Neural crest cell (in vitro differentiated cells): ENCODE measurements at places on chromosomes 16 and 17.

- H3K36me3 ChIP-seq = no peaks in the 10 kb centered on the region
- no peak overlapping the region for H3K4me3 ChIP-seq
- DNase-seq = no peak
- peaks cover 4% of the 10 kb centered on the region for H3K4me1 ChIP-seq
- H3K27ac ChIP-seq = no peak overlapping the region
- peaks cover 2% of the 10 kb centered on the region for H3K27me3 ChIP-seq
Observed at GRCh38 chr16:85402910-85403692, 210.0 kb upstream of the GSE1 start.

GRCh38 chr16:50789757-50790156, 47.9 kb downstream of the CYLD start:
- no peaks in the 10 kb centered on the region for H3K27me3 ChIP-seq
- no peak for DNase-seq
- peaks cover 16% of the 10 kb centered on the region for H3K36me3 ChIP-seq
- H3K4me1 ChIP-seq = peaks cover 5% of the 10 kb centered on the region

DNA sequence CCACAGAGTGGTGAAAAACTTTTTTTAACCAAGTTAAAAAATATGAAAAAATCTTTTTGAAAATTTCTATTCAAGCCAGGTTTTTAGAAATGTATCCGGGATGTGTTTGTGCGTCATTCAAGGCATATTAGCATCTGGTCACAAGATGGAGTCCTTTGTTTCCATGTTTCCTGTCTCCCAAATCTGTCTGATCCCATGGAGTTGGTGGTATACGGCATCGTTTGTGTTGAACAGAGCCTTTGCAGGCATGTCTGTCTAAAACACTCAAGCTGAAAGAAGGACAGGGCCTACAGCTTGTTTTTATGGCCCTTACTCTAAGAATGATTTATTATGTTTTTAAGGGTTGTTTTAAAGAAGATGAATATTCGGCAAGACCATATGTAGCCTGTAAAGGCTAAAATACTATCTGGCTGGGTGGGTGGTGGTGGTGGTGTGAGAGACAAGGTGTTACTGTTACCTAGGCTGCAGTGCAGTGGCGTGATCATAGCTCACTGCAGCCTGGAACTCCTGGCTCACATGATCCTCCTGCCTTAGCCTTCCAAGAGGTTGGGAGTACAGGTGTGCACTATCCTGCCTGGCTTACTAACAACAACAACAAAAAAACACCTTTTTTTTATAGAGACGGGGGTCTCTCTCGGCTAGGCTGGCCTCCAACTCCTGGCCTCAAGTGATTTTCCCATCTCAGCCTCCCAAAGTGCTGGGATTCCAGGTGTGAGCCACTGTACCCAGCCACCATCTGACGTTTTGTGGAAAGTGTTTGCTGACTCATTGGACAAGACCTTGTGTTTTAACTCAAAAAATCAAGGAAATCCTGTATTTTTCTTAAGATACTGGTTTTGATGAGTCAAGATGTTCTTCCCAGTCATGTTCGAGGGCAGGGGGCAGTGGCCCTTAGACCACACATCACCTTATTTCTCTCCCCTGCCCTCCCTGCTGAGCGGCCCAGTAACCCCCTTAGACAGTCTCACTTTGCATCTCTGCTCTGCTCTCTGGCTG, 52.2 kb downstream of the NDE1 start:
- peak overlapping the region; percentile 35 for H3K27ac ChIP-seq
- H3K36me3 ChIP-seq = peaks cover 8% of the 10 kb centered on the region
- no peaks in the 10 kb centered on the region for H3K4me1 ChIP-seq
- H3K4me3 ChIP-seq = no peak overlapping the region

DNA sequence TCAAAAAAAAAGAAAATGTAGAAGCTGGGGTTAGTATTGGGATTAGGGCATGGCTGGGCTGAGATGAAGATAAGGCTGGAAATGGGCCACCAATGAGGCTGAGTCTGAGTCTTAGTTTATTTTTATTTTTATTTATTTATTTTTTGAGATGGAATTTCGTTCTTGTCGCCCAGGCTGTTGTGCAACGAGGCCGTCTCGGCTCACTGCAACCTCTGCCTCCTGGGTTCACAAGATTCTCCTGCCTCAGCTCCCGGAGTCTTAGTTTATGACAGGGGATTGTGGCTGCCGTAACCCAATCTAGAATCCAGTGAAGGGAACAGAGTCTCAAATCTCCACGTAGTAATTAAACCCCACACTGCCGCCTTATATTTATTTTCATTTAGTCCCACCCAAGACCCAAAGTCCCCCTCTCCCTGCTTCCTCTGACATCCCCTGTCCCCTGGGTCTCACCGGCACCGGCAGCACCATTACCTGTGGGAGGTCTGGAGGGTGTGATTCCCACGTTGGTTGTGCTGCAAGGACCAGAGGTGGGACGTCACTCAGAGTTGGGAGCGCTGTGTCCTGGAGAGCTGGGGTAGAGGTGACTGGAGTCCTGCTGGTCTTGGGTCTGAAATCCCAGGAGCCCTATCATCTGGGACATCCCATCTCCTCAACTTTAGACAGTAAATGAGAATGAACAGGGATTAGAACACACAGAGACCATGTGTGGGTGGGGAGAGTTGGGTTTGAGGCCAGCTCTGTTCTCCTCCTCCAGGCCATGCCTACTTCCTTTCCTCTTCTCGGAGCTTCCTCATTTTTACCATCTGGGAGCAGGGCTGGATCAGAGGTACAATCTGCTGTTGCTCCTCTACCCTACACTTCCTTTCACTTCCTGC, at the start of gene CLEC10A:
Gene CLEC10A (minus strand): TSS at position 671 of the 875 bp plus-strand sequence. CDS start 1,439 bp downstream, outside the sequence.
- H3K4me1 ChIP-seq = no peaks in the 10 kb centered on the region
- no peak within 1 kb of the TSS for H3K27ac ChIP-seq
- H3K27me3 ChIP-seq = no peaks in the 10 kb centered on the region
- H3K4me3 ChIP-seq = no peak within 1 kb of the TSS
- DNase-seq = no peak

- H3K36me3 ChIP-seq = no peaks in the 10 kb centered on the region
- peaks cover 57% of the 10 kb centered on the region for H3K27me3 ChIP-seq
- H3K27ac ChIP-seq = peak overlapping the region; percentile 4
- peak overlapping the region; percentile 35 for H3K4me3 ChIP-seq
- H3K4me1 ChIP-seq = peaks cover 78% of the 10 kb centered on the region
Observed at GRCh38 chr16:85566561-85567100, 46.5 kb upstream of the GSE1 start.

GRCh38 chr16:55655897-55656681, at the start of gene SLC6A2:
Gene SLC6A2 (plus strand): TSS chr16:55655988. CDS start chr16:55656695, 707 bp downstream.
- H3K27ac ChIP-seq = no peak within 1 kb of the TSS
- H3K36me3 ChIP-seq = no peaks in the 10 kb centered on the region
- H3K4me1 ChIP-seq = no peaks in the 10 kb centered on the region
- H3K27me3 ChIP-seq = peaks cover 56% of the 10 kb centered on the region
- DNase-seq = peak; percentile 18
- peak within 1 kb of the TSS; percentile 69 for H3K4me3 ChIP-seq

- DNase-seq = no peak
- H3K27me3 ChIP-seq = peaks cover 98% of the 10 kb centered on the region
- H3K27ac ChIP-seq = no peak overlapping the region
Observed at GRCh38 chr17:47851764-47852112, 775 bp upstream of the SP6 start.

- peaks cover 20% of the 10 kb centered on the region for H3K27me3 ChIP-seq
- no peaks in the 10 kb centered on the region for H3K36me3 ChIP-seq
- peaks cover 20% of the 10 kb centered on the region for H3K4me1 ChIP-seq
- no peak for DNase-seq
- H3K27ac ChIP-seq = no peak overlapping the region
Observed at GRCh38 chr17:1916963-1917715, 87.3 kb downstream of the RPA1 start.

DNA sequence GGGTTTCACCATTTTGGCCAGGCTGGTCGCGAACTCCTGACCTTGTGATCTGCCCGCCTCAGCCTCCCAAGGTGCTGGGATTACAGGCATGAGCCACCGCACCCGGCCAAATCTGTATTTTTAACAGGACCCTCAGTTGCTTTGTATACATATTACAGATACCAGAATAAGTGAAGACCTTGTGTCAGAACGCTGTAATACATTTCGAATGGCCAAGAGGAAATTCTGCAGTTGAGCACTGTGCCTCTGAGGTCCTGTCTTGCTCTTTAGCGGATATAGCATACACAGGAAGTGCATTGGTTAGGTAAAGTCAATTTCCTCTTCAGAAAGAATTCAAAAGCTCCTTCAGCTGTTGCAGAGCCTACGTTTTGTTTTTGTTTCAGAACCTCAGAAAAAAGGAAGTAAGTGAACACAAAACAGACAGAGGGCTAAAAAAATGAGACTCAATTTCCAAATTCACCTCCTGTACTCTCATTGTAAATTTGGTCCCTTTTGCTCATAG, 15.7 kb downstream of the CRLF3 start:
- H3K27me3 ChIP-seq = no peaks in the 10 kb centered on the region
- H3K4me1 ChIP-seq = peaks cover 4% of the 10 kb centered on the region
- peaks cover 3% of the 10 kb centered on the region for H3K36me3 ChIP-seq
- no peak overlapping the region for H3K4me3 ChIP-seq
- H3K27ac ChIP-seq = no peak overlapping the region

DNA sequence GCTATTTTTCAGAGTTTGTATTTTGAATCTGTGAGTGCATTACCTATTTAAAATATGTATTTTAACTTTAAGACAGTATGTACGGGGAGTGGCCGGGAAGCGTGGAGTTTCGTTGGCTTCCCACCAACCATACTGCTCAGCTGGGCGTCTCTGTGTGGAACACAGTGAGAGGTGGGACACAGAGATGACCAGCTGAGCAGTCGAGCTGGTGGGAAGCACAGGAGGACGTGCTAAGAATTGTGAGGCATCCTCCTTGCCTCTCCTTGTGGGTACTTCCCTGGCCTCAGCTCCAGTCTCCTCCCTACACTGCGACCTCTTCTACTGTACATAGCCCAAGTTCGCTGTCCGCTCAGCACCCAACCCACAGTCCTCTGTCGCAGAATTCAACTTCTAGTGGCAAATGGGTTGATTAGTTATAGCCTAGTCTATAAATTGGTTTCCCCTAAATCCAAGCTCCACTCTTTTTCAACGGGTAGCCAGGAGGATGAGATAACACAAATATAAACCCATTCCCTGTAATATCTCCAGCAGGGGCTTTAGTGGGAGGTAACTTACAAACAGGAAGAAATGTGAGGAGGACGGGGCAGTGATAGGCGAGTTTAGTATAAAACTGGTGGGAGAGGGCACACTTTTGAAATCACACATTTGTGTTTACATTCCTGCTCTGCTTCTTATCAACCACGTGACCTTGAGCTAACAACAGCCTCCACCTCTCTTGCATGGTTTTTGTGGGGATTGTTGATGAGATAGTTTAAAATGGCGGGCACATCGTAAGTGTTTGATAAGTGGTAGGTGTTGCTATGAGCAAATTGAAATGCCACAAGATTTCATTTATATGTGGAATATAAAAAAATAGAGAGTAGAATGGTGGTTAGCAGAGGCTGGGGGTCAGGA, 211.9 kb upstream of the HS3ST3A1 start:
- no peaks in the 10 kb centered on the region for H3K27me3 ChIP-seq
- peaks cover 2% of the 10 kb centered on the region for H3K36me3 ChIP-seq
- DNase-seq = no peak
- no peak overlapping the region for H3K27ac ChIP-seq
- no peaks in the 10 kb centered on the region for H3K4me1 ChIP-seq

- no peaks in the 10 kb centered on the region for H3K27me3 ChIP-seq
- no peaks in the 10 kb centered on the region for H3K36me3 ChIP-seq
- H3K27ac ChIP-seq = no peak overlapping the region
- no peaks in the 10 kb centered on the region for H3K4me1 ChIP-seq
- DNase-seq = no peak
- H3K4me3 ChIP-seq = no peak overlapping the region
Observed at GRCh38 chr16:60214311-60214710, 1480.2 kb upstream of the GOT2 start.

DNA sequence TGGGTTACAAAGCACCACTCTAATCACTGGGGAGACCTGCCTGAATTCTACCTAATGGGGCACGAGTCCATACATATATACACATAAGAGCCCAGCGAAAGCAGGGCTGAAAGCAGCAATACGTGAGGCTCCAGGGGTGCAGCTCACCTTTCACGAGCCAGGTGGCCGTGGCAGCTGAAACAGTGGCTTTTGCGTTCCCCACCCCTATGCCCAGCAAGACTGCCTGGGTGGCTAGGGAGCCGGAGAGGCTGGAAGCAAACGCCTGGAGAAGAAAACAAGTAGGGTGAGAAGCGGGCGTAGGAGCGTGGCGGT, 618 bp downstream of the RUSF1 start:
- peaks cover 20% of the 10 kb centered on the region for H3K4me1 ChIP-seq
- H3K4me3 ChIP-seq = peak overlapping the region; percentile 89
- no peaks in the 10 kb centered on the region for H3K36me3 ChIP-seq
- peaks cover 4% of the 10 kb centered on the region for H3K27me3 ChIP-seq
- H3K27ac ChIP-seq = no peak overlapping the region
- DNase-seq = no peak

DNA sequence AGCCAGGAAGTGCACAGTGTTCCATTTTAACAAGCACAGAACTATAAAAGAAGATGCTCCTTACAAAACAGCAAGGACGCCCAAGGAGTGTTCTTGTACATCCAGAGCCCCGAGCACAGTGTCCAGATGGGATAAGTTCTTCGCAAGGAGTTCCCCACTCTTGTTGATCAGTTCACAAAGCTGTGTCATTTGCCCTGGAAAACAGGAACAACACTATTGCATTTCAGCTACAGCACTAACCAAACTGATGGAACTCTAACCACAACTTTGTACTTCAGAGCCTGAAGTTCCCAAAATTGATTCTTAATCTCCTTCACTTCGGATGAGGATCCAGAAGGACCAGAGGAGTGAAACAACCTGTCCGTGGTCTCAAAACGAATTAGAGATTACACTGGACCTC, 5.1 kb downstream of the COPS3 start:
- no peak for DNase-seq
- H3K27ac ChIP-seq = no peak overlapping the region
- no peak overlapping the region for H3K4me3 ChIP-seq
- peaks cover 3% of the 10 kb centered on the region for H3K36me3 ChIP-seq

- peak; percentile 33 for DNase-seq
- H3K27ac ChIP-seq = no peak within 1 kb of the TSS
- peaks cover 3% of the 10 kb centered on the region for H3K36me3 ChIP-seq
- peak within 1 kb of the TSS; percentile 98 for H3K4me3 ChIP-seq
- peaks cover 30% of the 10 kb centered on the region for H3K4me1 ChIP-seq
Observed at GRCh38 chr16:19884611-19885450, at the start of gene GPRC5B. Gene GPRC5B (minus strand): TSS chr16:19884848. CDS start chr16:19872845, 12,003 bp downstream.
